ENCODE measurements at places on chromosomes 2 and 18. TPM values are rescaled to one million over a fixed set of nuclear protein-coding genes. Genes with fewer than 3 reads are reported as not detected.

GRCh38 chr2:23312996-23313606, 71.9 kb upstream of the KLHL29 start:
- H3K27me3 ChIP-seq, result no peaks in the 10 kb centered on the region
- DNase-seq, result no peak
- no peaks in the 10 kb centered on the region for H3K36me3 ChIP-seq
- no peaks in the 10 kb centered on the region for H3K4me1 ChIP-seq

- H3K4me1 ChIP-seq, result no peaks in the 10 kb centered on the region
- no peak for DNase-seq
- H3K36me3 ChIP-seq, result no peaks in the 10 kb centered on the region
- no peak overlapping the region for H3K27ac ChIP-seq
- peaks cover 9% of the 10 kb centered on the region for H3K27me3 ChIP-seq
Measured at GRCh38 chr18:77765468-77765867, 515.8 kb downstream of the GALR1 start.

Gene WDPCP
- 16.5 TPM for total RNA-seq

GRCh38 chr2:141399270-141399669, 731.5 kb downstream of the LRP1B start:
- no peaks in the 10 kb centered on the region for H3K36me3 ChIP-seq
- DNase-seq, result no peak
- no peaks in the 10 kb centered on the region for H3K4me1 ChIP-seq
- H3K4me3 ChIP-seq, result no peak overlapping the region
- H3K27ac ChIP-seq, result no peak overlapping the region

Gene SCTR
- total RNA-seq, result not detected

GRCh38 chr2:56053679-56054078, 130.1 kb upstream of the EFEMP1 start:
- H3K4me1 ChIP-seq, result no peaks in the 10 kb centered on the region
- no peak for DNase-seq
- H3K27me3 ChIP-seq, result no peaks in the 10 kb centered on the region
- H3K36me3 ChIP-seq, result no peaks in the 10 kb centered on the region
- H3K27ac ChIP-seq, result no peak overlapping the region
- H3K4me3 ChIP-seq, result no peak overlapping the region

DNA sequence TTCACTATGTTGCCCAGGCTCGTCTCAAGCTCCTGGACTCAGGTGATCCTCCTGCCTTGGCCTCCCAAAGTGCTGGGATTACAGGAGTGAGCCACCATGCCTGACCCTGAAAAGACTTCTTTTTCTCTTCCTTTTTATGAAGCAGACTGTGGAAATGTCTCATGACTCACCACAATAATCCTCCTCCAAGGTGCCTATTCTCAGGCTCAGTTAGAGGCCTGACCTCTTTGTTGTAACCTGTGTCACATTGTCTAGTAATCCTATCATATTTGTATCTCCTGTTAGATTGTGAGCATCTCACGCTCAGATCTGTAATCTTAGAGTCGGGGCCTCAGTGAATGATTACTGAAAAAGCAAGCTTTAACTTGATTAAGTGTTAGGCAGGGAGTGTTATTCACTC, 18.3 kb upstream of the TAF4B start:
- no peak for DNase-seq
- H3K27me3 ChIP-seq, result no peaks in the 10 kb centered on the region
- H3K4me1 ChIP-seq, result no peaks in the 10 kb centered on the region
- H3K36me3 ChIP-seq, result no peaks in the 10 kb centered on the region

Gene OR6B2
- total RNA-seq, result not detected

DNA sequence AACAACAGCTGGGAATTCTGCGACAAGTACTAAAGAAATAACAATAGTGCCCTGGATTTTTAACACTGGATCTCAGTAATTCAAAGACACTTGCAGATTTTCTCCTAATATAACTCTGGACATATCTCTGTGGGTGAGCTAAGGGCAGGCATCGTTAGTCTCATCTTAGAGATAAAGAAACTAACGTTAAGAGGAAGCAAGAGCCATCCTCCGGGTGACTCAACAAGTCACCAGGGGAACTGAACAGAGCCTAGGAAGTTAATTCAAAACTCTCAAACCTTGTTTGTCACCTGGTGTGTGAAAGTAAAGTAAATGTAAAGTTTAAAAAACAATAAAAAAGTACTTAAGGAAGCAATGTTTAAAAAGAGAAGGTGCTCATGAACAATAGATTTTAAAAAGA, 41.6 kb upstream of the NRP2 start:
- DNase-seq, result no peak
- H3K36me3 ChIP-seq, result no peaks in the 10 kb centered on the region
- no peaks in the 10 kb centered on the region for H3K4me1 ChIP-seq
- H3K27me3 ChIP-seq, result no peaks in the 10 kb centered on the region
- no peak overlapping the region for H3K4me3 ChIP-seq
- no peak overlapping the region for H3K27ac ChIP-seq

DNA sequence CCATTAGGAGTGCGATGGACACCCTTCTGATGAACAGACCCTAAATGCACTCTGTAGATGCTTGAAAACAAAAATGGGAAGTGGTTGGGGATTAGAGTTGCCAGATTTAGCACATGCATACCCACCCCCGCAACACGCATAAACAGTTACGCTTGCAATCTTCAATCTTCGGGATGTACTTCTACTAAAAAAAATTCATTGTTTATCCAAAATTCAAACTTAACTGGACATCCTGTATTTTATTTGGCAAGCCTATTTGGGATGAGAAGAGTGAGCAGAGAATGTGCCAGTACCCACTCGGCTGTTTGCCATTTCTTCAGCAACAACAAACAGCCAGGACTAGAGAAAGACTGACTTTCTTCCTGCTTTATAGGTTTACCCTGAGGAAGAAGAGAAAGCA, 18.4 kb downstream of the KIAA2012 start:
- no peaks in the 10 kb centered on the region for H3K36me3 ChIP-seq
- no peaks in the 10 kb centered on the region for H3K4me1 ChIP-seq
- DNase-seq, result no peak
- no peak overlapping the region for H3K27ac ChIP-seq
- no peak overlapping the region for H3K4me3 ChIP-seq

Gene HJURP
- 2.9 TPM for total RNA-seq

DNA sequence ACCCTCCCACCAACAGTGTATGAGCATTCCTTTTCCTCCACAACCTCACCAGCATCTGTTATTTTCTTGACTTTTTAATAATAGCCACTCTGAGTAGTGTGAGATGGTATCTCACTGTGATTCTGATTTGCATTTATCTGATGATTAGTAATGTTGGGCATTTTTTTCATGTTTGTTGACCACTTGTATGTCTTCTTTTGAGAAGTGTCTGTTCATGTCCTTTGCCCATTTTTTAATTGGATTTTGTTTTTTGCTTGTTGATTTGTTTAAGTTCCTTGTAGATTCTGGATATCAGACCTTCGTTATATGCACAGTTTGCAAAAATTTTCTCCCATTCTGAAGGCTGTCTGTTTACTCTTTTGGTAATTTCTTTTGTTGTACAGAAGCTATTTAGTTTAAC, 59.1 kb downstream of the SP100 start:
- H3K36me3 ChIP-seq, result peaks cover 47% of the 10 kb centered on the region
- no peak overlapping the region for H3K27ac ChIP-seq
- no peak overlapping the region for H3K4me3 ChIP-seq
- peaks cover 16% of the 10 kb centered on the region for H3K4me1 ChIP-seq

Gene ZNF519
- 2.9 TPM for total RNA-seq

DNA sequence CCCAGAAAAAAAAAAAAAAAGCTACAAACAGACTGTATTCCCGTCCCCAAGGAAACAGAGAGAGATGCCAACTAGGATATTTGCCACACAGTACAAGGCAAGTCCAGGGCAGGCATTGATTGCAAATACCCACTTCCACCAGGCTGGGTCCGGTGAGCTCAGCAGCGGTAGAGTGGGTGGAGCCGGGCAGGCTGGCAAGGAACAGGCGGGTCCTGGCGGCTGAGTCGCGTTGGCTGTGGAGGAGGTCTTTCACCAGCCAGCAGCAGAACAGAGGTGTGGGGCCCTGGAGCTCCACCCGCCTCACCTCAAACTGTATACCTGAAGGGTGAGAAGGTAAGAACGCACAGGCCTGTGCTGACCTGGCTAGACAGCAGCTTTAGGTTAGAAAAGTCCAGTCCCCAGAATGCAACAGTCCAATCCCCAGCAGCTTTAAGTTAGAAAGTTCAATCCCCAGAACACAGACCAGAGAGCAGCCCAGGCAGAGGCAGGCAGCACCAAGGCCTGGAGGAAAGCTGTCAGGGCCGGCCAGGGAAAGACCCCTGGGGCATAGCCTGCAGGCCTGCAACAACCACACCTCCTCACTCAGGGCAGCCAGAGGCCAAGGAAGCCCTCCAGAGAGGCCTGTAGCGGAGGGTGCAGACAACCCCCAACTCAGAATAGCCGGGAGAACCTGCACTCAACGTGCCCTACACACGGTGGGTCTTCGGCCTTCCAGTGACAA, 21.9 kb upstream of the MTERF4 start:
- peaks cover 4% of the 10 kb centered on the region for H3K4me1 ChIP-seq
- DNase-seq, result no peak
- H3K4me3 ChIP-seq, result no peak overlapping the region
- no peak overlapping the region for H3K27ac ChIP-seq
- H3K36me3 ChIP-seq, result peaks cover 15% of the 10 kb centered on the region
- H3K27me3 ChIP-seq, result no peaks in the 10 kb centered on the region

All from spleen (tissue), 13 donors.